ENCODE measurements at places on chromosomes 11 and 22. TPM values are rescaled to one million over a fixed set of nuclear protein-coding genes. Genes with fewer than 3 reads are reported as not detected.

The MRPL21 gene
- total RNA-seq: 69.1 TPM

The LBHD1 gene
- 8.0 TPM for total RNA-seq

The KRTAP5-11 gene
- not detected for total RNA-seq

The KRTAP5-8 gene
- total RNA-seq: not detected

The SCUBE2 gene
- total RNA-seq: 1.6 TPM

The FGF4 gene
- total RNA-seq: not detected

The C11orf86 gene
- total RNA-seq: not detected

The P4HA3 gene
- 3.3 TPM for total RNA-seq

DNA sequence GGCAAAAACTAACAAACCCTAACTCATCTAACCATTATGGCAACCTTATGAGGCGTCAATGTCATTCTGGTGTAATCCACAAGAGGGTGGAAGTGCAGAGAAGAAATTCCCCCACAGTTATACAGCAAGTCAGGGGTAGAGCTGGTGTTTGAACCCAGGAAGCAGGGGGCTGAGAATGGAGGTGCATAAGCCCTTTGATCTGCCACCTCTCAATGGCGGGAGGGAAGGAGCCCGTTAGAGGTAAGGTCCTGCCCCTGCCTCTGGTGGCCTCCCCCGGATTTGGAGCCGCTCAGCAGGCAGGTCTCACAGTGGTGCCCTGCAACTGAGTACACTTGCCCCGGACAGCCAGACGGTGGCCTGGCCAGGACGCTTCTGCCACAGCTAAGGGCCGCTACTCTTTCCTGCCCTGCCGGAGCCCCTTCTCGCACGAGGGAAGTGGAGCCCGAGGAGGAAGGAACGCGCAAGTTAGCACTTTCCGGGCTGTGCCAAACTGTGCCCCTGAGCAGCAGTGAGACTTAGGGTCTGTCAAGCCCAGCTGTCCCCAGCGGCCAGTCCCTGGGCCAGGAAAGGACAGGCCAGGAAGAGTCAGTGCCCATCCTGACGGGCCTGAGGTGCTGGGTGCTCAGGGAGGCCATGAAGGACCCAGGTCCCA, 1.1 kb downstream of the FXYD2 start:
- DNase-seq: no peak

GRCh38 chr11:111815489-111815888, 49.3 kb upstream of the PPP2R1B start:
- peak; percentile 46 for DNase-seq

DNA sequence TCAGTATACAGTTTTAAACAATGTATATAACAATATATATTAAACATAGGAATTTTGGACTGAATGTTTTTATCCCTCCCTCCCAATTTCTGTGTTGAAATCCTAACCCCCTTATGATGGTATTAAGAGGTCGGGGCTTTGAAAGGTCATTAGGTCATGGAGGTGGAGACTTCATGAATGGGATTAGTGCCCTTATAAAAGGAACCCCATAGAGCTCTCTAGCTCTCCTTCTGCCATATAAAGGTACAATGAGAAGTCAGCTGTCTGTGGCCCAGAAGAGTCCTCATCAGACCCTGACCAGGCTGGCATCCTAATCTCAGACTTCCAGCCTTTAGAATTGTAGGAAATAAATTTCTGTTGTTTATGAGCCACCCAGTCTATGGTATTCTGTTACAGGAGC, 6.5 kb downstream of the NNMT start:
- no peak for DNase-seq

DNA sequence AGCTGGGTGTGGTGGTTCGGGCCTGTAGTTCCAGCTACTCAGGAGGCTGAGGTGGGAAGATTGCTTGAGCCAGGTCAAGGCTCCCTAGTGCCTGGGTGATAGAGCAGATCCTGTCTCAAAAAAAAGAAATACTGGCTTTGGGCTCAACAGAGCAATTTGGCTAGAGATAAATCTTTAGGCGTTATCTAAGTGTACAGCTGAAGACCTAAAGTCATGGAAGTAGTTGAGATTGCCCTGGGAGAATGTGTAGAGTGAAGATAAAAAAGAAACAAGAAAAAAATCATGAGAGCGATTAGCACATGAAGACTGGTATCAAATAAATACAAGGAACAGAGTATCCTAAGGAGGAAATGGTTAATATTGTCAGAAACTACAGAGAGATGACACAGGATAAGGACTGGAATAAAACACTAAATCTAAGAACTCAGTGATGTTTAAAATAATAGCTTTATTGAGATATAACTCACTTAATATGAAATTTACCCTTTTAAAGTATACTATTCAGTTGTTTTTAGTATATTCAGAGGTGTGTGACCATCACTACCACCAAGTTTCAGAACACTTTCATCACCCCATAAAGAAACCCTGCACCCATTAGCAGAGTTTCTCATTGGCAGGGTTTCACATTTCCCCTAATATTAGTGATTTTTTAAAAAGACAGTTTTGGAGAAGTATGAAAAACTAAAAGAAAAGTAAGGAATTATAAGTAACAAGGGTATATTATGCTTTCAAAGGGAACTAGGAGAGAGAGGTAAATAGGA, 20.7 kb downstream of the PIK3C2A start:
- DNase-seq: no peak

- DNase-seq: peak; percentile 92
These were observed 34.1 kb downstream of the CHRDL2 start for GRCh38 chr11:74696939-74697675.

- DNase-seq: no peak
These were observed 10.4 kb upstream of the SLC39A13 start for GRCh38 chr11:47398011-47398410.

GRCh38 chr11:28619846-28620540, 511.8 kb downstream of the METTL15 start:
- DNase-seq: peak; percentile 76

DNA sequence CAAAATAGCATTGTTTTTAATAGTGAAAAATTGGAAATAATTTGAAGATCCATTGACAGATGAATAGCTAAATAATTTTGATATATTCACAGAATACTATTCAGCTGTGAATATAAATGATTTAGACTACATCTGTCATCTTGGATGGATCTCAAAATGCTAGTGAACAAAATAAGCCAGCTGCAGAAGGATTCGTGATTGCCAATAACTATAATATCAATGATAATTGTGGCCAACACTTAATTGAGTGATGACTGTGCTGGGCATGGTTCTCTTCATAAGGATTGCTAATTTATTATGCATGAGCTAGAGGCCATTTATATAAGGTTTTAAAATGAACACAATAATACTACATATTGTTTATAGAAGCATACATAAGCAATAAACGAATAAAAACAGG, 60.4 kb downstream of the CTTN start:
- no peak for DNase-seq

DNA sequence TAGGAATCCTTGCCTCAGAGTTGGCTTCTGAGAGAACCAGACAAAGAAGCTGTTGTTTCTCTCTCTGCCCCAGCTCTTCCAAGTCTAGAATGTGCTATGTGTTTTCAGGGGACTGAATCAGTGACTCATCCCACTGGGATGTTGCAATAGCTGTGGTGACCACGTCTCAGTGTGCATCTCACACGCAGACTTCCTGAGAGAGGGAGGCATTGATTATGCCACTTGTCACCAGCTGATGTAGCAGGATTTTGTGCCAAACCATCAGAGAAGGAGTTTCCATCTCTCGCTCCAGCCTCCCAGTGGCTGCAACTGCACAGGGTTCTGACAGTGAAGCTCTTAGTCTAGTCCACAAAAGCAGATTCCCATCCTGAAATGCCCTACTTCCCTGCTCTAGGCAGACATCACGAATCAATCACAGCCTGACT, 455.8 kb downstream of the MIAT start:
- peak; percentile 99 for DNase-seq

All from astrocyte (in vitro differentiated cells and primary cell).